ENCODE measurements at places on chromosomes 5 and 9.

DNA sequence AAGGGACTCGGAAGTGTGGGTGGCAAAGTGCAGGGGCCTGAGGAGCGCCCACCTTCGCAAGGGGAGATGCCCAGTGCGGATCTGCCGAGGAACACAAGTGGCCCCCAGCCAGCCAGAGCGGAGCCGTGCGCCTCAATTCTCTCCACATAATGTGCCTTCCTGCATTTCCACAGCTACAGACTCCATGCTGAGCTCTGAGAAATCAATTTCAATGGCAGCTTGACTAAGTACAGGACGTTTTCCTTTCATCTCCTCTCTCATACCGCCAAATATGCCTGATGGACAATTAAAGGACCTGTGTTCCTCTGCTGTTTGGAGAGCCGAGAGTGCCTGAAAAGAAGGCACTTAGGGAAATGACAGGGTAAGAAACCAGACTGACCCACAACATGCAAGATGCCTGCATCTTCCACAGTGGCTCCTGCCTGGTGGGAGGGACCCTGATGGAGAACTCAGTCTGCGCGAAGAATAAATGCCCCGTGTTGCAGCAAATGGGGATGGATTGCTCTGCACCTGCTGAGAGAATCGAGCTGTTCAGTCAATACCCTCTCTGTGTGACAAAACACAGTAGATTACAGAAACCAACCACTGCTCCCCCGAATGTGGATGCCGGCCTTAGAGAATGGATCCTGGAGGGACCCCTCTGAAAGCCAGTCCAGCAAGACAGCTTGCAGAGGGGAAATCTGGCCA is 38.6 kb upstream of the OLFM1 start:
- DNase-seq = no peak

- DNase-seq = no peak
Measured at GRCh38 chr5:27523629-27524028, 485.2 kb upstream of the CDH9 start.

- no peak for DNase-seq
Measured at GRCh38 chr5:169178274-169178673, 122.7 kb downstream of the SLIT3 start.

- DNase-seq = no peak
Measured at GRCh38 chr5:130545291-130545690, 619.8 kb downstream of the HINT1 start.

- no peak for DNase-seq
Measured at GRCh38 chr5:33601881-33602280, 161.1 kb downstream of the TARS1 start.

GRCh38 chr5:74384851-74385250 is 255.7 kb downstream of the ENC1 start:
- DNase-seq = no peak

DNA sequence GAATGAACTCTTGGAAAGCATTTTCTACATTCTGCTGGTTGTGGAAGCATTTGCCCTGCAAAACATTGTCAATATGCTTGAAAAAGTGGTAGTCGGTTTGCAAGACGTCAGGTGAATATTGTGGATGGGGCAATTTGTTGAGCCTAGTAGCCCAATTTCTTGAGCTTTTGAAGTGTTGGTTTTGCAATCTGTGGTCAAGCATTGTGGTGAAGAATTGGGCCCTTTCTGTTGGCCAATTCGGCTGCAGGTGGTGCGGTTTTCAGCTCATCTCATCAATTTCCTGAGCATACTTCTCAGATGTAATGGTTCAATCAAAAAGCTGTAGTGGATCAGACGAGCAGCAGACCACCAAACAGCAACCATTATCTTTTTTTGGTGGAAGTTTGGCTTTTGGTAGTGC is 426.8 kb upstream of the CDH9 start:
- no peak for DNase-seq

- DNase-seq = no peak
Measured at GRCh38 chr5:102857076-102857818, 102.1 kb downstream of the PAM start.

DNA sequence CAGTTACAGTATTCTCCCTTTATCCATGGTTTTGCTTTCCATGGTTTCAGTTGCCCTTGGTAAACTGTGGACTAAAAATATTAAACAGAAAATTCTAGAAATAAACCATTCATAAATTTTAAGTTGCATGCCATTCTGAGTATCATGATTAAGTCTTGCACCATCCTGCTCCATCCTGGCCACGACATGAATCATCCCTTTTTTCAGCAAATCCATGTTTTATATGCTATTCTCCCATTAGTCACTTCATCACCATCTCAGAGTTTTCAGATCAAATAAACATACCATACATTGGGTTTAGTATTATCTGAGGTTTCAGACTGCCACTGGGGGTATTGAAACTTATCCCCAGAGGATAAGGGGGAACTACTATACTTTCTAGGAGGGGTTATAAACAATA is 234.4 kb upstream of the ATP10B start:
- no peak for DNase-seq

DNA sequence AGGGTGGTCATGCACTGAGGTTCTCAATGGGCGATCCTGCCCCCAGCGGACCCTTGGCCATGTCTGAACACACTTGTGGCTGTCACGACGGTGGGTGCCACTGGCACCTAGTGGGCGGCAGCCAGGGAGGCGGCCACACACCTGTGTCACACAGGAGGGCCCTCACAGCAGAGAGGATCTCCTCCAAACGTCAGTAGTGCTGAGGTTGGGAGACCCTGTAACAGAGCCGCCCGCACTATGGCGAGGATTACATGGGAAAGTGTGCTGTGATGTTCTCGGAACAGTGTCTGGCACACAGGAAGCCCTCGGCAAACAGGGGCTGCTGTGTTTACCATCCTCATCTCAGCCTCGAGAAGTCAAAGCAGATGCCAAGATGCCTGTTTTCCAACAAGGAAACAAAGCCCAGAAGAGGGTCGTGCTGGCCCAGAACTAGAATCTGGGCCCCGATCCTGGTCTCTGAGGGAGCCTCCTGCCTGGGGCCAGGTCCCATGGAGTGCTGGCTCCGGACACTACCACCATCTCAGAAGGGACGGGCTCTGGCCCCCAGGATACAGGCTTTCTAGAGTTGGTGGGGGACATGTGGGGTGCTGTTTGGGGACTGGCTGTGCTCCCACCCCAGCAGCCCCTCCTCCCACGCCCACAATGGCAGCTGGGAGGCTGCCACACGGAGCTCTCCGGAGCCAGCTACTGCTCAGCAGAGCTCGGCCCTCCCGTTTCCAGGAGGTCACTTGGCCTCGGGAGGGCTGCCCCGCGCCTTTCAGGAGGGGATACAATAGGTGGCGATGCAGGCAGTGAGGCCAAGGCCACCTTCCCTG is 48.2 kb downstream of the DBH start:
- no peak for DNase-seq

DNA sequence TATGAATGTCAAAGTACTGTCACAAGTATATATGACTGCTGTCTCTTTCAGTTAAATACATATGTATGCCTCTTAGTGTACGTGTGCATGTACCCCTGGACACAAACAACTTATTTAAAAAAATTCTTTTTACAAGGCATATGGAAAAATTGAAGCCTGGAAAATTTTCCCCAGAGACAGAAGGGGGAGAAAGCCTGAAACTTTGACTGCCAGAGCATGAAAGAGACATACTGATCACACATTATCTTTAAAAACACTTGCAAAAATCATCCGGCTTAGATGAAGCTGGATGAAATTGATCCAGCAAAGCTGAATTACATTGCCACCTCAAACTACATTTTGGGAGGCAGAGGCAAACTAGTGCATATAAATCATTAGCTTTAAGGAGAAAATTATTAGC is 88.0 kb upstream of the NFIB start:
- no peak for DNase-seq

DNA sequence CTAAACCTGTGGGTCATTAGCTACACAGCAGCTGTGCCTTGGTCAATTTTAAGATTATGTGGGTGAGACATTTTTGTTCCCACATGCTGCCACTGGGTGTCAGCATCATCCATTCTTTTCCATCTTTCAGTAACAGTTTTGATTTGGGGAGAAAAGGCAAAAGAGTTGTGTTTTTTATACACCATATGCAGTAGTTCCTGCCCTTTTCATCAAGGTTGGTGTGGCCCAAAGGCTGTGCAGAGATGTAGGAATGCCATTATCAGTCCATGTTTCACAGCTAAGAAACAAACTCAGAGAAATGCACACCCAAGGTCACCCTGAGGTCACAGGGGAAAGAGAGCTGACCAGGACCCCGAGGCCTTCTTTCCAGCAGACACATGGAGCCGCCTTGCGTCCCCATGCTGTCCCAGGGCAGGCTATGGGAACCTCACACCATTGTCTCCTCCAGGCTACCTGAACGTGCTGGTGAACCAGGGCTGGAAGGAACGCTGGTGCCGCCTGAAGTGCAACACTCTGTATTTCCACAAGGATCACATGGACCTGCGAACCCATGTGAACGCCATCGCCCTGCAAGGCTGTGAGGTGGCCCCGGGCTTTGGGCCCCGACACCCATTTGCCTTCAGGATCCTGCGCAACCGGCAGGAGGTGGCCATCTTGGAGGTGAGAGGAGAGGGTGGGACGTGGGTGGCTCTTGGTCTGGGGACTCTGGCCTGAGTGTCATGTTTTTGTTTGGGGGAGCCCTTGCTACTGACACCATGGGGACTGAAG is 27.8 kb upstream of the GRPEL2 start:
- peak; percentile 48 for DNase-seq

Data from central memory CD4-positive, alpha-beta T cell (primary cell).